ENCODE measurements at places on chromosomes 5 and 9.

DNA sequence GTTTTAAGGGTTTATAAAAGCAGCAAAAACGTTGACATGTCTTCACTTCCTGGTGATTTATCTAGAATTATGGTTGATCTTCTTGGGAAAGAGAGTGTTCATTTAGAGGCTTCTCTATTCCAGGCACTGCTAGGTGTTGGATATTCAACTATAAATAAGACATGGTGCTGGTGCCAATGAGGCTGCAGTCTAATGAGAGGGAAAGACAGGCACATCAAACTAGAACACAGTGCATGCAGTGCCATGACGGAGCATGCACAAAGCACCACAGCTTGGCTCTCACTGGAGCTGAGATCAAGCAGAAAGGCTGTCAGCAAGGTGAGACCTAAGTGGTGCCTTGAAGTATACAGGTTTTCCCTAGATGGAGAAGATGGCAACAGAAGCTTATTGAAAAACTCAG lies 126.5 kb downstream of the RMI1 start:
- no peak for DNase-seq

DNA sequence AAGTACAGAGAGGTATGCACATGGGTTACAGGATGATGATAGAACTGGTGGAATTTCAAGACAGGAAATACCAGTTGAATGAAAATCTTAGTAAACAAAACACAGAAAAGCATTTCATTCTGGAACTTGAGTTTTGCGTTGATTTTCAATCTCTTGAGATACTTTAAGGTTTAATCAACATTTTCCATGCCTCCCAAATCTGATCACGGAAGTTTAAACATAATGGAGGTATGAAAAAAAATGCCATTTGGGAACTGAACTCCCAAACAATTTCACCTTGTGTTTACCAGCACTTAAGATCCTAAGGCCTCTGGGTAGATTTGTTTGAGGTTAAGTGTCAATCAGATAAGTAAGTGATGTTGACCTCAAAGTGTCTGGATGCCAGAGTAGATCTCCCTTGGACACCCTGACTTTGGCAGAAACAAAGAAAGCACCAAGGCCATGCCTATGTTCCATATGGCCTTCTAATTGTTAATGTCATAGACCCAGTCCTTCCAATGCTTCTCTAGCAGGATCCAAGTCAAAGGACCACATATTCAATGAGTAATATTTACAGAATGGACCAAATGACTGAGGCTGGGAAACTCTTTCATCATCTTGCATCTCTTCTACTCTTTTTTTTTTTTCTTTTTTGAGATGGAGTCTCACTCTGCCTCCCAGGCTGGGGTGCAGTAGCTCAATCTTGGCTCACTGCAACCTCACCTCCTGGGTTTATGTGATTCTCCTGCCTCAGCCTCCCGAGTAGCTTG lies 216.9 kb downstream of the ARRDC3 start:
- no peak for DNase-seq

GRCh38 chr5:101663543-101663942 lies 632.5 kb downstream of the SLCO4C1 start:
- no peak for DNase-seq

DNA sequence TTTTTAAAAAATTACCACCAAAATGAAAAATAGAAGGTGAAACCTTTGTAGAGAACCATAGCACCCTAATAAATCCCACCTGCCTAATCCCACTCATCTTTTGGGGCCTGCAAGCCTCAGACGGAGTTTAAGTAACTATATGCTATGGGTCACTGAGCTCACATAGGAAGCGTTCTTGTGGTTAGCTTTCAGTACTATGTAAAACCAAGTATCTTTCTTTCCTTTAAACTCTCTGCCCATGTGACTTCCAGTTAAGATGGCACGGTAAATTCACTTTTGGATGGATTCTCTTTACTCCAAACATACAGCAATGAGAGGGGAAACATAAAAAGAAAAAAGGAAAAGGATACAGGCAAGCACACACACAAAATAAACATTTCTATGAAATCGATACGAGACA lies 50.9 kb downstream of the FANCC start:
- no peak for DNase-seq

Data from T-helper 2 cell treated with Interferon-gamma antibody and Interleukin-4, amounts not matched to agents 5 μg/mL and 100 μg/mL, for 36 hours (primary cell).